ENCODE measurements at places on chromosomes 16 and 17.

GRCh38 chr17:82172486-82173160 is 40.0 kb downstream of the CCDC57 start:
- no peak for DNase-seq

DNA sequence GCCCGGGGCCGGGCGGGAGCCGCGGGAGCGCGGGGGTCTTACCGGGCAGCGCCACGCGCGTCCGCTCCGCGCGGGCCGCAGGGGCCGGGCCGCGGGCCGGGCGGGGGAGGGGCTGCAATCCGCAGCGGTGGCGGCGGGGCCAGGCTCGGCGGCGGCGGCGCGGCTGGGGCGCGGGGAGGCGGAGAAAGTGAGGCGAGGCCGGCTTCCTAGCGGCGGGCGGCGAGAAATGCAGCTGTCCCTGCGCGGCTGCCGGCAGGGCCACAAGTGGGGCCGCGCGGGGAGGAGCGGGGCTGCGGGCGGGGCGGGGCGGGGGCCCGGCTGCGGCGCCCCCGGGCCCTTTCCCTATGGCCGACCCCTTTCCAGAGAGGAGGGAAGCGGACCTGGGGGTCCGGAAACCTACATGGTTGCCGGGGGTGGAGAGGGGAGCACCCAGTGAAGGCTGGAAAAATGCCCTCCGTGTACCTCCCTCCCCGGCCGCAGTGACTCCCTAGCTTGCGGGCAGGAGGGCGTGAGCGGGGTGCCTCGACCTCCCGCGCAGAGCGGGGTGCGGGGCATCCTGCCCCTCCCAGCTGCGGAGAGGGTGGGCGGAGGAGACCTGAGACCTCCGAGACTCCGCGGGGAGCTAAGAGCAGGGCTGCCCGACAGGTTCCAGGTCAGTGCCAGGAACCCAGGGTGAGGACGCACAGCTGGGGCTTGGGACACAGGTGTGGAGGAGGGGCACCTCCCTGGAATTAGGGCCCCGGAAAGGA is at the start of gene CUEDC1:
Gene CUEDC1 (minus strand): TSS at position 230 of the 749 bp plus-strand sequence. CDS start 69,848 bp downstream, outside the sequence.
- peak; percentile 63 for DNase-seq

- DNase-seq = no peak
Observed at GRCh38 chr17:44204441-44204882, 4.8 kb upstream of the ATXN7L3 start.

DNA sequence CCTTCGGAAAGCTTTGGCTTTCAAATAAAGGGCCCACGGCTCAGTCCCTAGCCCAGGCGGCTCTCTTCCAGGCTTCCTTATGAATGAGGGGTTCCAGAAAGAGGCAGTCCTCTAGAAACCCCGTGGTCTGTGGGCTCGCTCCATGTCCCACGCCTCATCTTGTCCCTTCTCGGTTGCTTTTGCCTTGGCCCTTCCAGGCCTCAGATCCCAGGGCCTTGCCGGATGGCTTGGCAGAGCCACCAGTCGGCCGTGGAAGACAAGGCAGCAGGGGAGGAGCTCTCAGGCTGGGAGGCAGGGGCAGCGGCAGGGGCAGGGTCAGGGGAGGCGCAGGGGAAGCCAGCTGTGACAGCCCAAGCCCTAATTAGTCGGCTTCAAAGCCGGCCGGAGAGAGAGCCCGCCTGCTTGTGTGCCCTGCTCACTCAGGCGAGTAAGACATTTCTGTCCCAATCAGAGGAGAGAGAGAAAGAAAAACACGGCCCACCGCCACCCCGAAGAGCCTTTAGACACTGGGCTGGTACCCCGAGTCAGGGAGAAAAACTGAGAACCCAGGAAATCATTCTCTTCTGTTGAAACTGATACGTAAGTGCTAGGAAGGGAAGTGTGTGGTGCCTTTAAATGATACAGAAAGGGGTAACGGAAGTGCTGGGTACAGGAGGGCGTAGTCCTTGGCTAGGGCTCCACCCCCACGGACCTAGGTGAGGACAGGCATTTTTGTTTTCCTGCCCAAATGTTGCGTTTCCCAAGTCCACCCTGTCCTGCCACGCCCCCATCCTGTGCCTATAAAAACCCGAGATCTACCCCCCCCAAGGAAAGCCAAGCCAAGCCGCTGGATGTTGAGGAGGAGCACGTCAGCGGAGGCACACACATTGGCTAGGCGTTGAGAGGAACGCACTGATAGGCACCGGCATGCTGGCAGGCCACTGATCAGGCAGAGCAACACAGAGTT is 27.8 kb upstream of the MEIOC start:
- DNase-seq = peak; percentile 95

DNA sequence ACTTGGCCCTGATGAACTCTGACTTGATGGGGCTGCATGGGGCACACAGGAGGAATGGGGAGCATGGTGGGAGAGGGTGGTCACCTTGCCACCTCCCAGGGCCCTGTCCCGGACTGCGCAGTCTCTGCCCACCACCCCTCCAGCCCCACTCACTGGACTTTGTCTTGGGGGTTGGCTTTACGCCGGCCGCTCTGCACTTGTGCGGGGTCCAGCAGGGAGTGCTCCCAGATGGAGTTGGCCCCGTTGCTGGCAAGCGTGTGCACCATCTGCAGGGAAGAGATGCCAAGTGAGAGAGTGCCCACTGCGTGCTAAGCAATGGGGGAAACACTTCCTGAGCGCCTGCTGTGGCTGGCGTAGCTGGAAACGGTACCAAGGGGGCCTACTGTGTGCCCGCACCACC is 6.7 kb downstream of the GIT1 start:
- no peak for DNase-seq

DNA sequence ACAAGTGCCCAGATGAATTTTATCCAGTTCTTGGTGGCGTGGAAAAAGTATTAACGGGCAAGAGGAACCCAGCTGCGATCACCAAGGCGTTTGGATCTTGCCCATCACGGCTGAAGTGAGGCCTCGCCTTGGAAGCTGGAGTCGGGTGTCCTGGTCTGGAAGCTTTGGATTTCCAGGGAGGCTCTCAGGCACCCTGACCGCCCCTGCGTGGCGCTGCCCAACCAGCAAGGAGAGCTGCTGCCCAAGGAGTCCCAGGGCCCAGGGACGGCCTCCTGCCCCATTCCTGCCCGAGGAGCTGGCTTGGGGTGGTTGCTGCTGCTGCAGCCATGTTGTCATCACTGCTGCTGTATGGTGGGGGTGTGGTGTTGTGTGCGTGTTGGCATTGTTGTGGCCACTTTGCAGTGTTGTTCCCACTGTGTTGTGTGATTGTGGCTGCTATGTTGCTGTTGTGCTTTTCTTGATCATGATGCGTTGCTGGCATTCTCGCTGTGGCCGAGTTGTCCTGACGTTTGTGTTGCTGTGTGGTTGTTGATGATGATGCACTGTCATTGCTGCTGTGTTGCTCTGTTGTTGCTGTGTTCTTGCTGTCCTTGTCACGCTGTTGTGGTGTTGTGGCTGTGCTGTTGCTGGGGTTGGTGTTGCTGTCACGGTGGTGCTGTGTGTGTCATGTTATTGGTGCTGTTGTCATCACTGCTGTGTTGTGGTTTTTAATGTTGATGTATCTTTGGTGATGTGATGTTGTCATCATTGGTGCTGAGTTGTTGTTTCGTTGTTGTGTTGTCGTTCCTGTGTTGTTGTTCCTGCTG is 318.8 kb downstream of the C16orf95 start:
- DNase-seq = no peak

GRCh38 chr17:16952401-16952800 is 19.5 kb downstream of the TNFRSF13B start:
- DNase-seq = no peak

DNA sequence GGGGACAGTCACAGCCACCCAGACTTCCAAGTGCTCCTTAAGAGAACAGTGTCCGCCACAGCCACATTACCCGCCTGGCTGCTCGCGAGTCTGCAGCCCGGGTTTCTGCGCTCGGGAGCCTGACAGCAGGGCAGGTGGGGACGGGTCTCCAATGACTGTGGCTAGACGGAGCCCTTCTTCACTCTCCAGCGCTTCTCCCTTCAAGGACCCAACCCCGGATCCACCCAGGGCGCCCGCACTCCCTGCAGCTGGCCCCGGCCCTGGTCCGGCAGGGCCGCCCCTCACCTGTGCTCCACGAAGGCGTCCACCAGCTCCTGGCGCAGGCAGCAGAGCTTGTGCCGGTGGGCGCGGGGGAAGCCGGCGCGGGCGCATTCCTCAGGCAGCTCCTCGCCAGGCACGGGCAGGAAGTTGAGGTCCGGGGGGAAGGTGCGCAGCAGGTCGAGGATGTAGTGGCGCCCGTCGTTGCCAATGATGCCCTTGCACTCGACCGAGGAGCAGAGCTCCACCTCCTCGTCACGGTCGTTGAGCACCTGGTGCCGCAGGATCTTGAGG is 13.9 kb downstream of the CLUH start:
- no peak for DNase-seq

DNA sequence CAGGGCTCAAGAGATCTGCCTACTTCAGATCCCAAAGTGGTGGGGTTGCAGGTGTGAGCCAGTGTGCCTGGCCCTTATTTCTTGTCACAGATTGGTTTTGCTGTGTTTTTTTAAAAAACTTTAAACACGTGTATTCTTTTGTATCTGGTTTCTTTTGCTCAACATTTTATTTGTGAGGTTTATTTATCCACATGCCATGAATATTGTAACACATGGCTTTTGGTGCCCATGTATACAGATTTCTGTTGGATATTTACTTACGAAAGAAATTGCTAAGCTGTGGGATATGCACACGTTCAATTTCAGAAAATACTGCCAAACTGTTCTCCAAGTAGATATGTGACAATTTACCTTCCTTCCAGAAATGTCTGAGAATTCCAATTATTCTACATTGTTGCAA is 18.7 kb upstream of the IL34 start:
- DNase-seq = no peak

DNA sequence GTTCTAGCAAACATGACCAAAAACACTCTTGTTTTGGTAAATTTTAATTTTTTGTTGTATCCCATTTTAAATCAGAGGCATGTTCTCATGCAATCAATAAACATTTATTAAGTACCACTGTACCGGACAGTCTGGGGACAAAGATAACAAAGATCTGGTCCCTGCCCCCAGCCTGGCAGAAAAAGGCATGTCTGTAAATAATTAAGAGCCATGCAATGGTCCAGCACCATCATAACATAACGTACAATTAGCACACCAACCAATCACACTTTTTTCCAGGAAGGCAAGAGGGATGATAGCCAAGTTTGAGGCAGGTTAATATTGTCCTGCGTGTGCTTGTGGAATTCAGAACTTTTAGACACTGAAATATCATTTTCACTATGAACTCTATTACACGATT is 3.5 kb downstream of the KCNJ16 start:
- no peak for DNase-seq

GRCh38 chr17:9054126-9054975 is 33.0 kb downstream of the NTN1 start:
- DNase-seq = no peak

- DNase-seq = no peak
Observed at GRCh38 chr16:67406111-67406971, 9.9 kb downstream of the ZDHHC1 start.

DNA sequence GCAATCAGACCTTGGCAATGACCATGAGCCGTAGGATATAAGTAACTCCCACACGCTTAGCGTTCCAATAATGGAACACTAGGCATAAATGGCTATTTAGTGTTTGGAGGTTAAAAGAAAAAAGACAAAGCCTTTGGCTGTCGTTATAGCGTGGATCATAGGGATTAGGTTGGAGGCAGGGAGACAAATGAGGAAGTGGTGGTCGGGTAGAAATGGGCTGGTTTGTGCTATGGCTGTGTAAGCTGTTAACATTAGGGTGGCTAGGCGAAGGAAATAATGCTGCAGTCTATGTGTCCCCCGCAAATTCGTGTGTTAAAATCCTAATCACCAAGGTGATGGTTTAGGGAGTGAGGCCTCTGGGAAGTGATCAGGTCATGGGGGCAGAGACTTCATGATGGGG is 120.4 kb upstream of the IRX6 start:
- DNase-seq = no peak

DNA sequence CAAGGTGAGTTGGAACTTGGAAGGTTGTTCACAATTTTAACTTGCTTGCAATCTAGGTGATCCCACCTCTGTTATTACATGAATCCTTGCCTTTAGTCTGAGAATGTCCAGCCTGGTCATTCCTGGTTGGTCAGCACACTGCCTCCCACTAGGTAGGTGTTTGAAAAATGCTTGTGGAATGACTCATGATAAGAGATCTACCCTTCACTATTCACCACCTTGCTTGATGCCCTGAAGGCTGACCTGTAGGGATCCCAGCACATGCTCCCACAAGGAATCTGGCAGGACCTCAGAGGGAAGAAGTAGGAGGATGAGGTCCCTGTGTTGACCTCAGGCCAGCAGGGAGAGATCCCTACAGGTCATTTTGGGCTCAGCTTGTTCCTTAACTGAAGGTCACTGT is 30.2 kb upstream of the ABCA3 start:
- DNase-seq = no peak

DNA sequence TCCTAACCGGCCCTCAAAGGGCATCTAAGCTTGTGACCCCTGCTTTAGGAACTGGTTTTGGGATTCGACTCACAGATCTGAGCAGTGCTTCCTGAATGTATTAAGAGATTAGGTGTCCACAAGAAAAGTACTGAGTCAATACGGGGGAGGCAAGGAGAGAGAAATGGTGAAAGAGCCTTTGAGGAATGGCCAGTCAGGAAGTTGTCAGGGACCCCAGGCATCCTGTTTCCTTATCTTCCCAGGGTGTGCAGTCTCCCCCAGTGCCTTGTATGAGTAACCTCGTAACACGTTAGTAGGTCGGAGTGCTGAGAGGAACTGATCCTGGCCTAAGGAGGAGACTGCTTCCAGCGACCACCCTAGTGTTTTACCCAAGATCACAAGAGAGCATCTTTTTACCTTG is 16.4 kb upstream of the TMED6 start:
- no peak for DNase-seq

- DNase-seq = no peak
Observed at GRCh38 chr16:66223176-66223780, 143.2 kb upstream of the CDH5 start.

- DNase-seq = no peak
Observed at GRCh38 chr16:57409870-57410587, 5.5 kb downstream of the CCL17 start.

DNA sequence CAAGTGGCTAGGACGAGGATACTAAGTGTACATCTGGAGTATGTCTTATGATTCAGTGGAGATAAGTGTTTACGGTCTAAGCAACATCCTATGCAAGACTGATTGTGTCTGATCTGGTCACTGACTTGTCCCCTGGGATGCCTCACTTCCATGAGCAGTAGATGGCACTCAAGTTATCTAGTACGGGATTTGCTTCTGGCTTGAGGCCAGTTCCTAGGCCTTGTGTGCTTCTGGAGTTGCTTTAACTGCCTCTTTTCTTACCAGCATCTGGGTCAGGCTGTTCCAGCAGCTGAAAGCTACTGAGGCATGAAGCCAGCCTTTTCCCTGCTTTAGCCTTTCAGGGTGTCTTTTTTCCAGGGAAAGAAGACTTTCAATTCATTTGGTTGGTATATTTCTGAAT is 23.0 kb downstream of the SUPT6H start:
- peak; percentile 17 for DNase-seq

DNA sequence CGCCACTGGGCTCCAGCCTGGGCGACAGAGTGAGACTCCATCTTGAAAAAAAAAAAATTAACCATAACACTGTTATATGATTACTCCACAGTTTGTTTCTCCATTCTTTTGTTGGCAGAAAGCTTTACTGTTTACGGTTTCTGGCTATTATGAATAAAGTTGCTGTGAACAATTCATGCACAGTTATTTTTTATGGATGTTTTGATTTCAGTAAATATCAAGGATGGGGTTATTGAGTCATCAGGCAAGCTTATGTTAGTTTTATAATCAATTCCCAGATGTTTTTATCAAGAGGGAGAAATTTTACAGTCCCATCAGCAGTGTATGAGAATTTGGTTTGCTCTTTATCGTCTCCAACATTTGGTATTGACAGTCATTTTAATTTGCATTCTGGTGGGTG is 67.9 kb downstream of the TAOK1 start:
- no peak for DNase-seq

- no peak for DNase-seq
Observed at GRCh38 chr17:13157656-13158055, 139.8 kb upstream of the ELAC2 start.

- no peak for DNase-seq
Observed at GRCh38 chr16:2710021-2710710, 9.9 kb downstream of the PRSS27 start.

Measured in retina (tissue), 1 donor.